ENCODE measurements at places on chromosomes 5 and 9. TPM values are rescaled to one million over a fixed set of nuclear protein-coding genes. Genes with fewer than 3 reads are reported as not detected.

The PLK2 gene
- total RNA-seq = 3.8 TPM

The CCDC69 gene
- 26.9 TPM for total RNA-seq

The MSANTD3 gene
- 21.6 TPM for total RNA-seq

The PCDHB13 gene
- total RNA-seq = not detected

The CDH18 gene
- not detected for total RNA-seq

The INSL4 gene
- total RNA-seq = not detected

- no peak overlapping the region for H3K27ac ChIP-seq
- DNase-seq = no peak
- H3K36me3 ChIP-seq = no peaks in the 10 kb centered on the region
- H3K27me3 ChIP-seq = no peaks in the 10 kb centered on the region
These were observed 1084.4 kb upstream of the WWC1 start for GRCh38 chr5:167207081-167207480.

DNA sequence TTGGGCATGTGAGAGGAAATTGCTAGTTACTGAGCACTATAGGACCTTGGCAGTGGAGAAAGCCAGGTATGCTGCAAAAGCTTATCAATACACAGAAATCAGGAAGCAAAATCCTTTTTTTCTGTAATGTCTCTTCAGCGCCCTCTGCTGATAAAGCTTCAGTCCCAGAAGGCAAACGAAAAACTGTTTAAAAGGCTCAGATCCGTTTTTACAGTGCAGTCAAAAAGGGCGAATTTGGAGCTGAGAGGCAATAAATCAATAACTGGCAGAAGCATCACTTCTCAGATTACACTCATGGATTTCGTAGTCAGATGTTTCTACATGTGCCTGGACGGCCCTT, 1.1 kb upstream of the MAN2A1 start:
- peaks cover 31% of the 10 kb centered on the region for H3K4me1 ChIP-seq
- peak; percentile 42 for DNase-seq
- H3K27me3 ChIP-seq = no peaks in the 10 kb centered on the region
- peak overlapping the region; percentile 92 for H3K27ac ChIP-seq

DNA sequence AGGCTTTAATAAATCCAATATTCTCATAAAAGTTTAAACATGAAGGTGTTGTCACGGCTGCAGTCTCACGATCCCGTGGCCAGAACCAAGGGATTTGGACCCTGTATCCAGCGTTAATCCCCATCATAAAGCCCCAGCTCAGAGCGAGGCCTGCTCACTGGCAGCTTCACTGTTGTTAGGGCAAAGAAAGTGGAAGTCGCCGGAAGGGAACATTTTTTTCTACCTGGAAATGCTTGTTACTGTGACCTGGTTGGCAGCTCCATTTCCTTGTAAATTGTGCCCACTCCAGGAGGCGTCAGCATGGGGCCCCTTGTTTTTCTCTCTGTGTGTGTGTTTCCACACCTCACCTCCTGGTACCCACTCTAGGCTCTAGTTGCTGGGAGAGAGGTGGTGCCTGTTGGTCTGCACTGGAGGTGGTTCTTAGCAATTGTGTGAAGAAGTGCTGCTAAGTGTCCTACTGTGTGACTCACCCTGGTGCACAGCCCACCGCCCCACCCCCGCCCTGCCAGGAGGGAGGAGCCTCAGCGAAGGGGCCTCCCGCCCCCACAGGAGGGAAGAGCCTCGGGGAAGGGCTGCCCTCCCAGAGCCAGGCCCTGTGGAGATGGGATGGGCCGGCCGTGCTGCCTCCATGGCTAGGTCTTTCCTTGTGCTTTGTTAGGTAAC, 105.1 kb downstream of the EHMT1 start:
- H3K4me3 ChIP-seq = no peak overlapping the region
- peak; percentile 57 for DNase-seq
- H3K36me3 ChIP-seq = peaks cover 74% of the 10 kb centered on the region
- H3K27ac ChIP-seq = peak overlapping the region; percentile 87

DNA sequence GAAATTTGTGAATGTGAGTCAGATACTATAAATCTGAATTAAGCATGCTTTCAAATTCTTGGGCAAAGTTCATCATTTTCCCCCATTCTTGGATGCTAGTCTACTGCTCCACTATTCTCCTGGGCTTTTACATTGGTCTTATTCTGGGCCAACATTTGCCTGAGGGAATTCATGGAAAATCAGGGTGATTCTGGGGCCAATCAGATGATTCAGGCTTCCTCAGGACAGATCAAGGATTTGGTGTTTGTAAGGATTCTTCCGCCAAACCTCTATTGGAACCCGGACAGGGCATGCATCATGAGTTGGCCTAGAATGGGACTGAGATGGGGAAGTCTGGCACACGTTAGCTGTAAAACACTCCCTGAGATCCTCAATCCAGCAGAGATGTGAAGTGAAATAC, 113.8 kb downstream of the MEF2C start:
- H3K27ac ChIP-seq = no peak overlapping the region
- DNase-seq = no peak
- H3K4me1 ChIP-seq = no peaks in the 10 kb centered on the region
- no peaks in the 10 kb centered on the region for H3K36me3 ChIP-seq
- H3K4me3 ChIP-seq = no peak overlapping the region

DNA sequence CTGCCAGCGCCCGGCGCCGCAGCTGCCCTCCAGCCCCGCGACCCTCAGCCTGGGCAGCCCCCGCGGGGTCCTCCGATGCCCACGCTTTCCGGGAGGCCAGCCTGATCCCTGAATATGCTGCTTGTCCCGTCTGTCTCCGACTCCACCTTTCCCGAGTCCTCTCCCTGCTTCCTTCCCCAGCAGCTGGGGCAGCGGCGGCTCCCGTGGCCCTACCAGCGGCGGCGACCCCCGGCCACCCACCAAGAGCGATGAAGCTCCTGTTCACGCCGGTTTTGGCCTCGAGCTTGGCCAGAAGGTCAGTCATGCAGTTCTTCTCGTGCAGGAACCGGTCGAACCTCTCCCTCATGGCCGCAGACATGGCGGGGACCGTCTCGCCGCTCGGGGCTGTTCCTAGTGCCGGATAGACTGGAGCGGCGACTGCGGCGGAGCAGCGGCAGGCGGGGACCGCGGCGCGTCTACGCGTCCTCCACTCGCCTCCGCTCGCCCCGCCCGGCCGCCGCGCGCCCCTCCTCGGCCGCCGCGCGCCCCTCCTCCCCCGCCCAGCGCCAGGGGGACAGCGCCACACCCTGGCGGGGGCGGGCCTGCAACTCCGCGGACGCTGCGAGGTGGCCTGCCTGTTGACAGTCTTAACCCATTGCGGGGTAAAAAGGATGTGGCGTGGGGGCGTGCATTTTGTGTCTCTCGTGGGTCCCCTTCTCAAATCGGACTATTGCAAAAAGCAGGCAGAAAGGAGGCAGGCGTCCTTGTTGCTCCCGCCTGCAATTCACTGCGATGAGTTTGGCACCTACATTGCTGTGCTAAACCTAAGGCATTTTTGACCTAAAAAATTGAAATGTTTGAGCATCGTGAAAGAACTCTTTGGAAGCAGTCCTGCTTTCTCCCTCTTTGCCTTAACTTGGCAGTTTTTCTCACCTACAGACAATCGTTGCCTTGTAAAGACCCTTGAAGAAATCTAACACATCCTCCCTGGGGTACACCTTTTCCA, at the start of gene REEP5:
TSS of gene REEP5 (minus strand) at position 395 of the 985 bp plus-strand sequence. CDS start at position 358, 37 bp downstream.
- H3K27ac ChIP-seq = peak within 1 kb of the TSS; percentile 95
- H3K4me3 ChIP-seq = peak within 1 kb of the TSS; percentile 84
- no peaks in the 10 kb centered on the region for H3K27me3 ChIP-seq
- peaks cover 55% of the 10 kb centered on the region for H3K4me1 ChIP-seq
- H3K36me3 ChIP-seq = peaks cover 29% of the 10 kb centered on the region

DNA sequence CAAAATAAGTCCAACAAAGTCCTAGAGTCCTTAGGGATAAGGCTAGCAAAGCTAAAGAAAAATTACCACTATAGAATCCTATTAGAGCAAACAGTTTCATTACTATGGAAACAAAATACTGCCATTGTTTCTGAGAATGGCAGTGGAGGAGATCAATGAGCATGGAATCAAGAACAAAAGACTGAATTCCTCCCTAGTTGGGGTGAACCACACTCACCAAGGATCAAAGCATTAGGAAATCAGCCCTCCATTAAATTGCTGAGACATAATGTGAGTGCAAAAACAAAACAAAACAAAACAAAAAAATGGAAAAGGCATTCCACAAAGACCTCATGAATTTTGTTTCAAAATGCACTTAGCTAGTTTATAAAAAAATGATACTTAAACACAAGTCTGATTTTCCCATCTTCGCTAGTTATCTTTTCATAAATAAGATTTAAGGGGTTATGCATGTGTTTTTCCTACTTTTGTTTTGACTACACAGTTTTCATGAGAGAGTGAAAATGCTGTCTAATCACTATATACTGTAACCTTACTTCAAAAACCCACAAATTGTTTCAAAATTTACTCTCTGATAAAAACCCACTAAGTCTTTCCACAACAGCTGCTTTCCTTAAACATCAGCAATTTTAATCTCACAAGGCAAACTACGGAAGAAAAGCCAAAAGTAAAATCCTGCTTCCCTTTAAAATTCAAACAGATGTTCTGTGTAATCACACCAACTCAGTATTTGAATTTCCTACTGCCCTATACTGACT, 9.7 kb downstream of the SERINC5 start:
- H3K4me1 ChIP-seq = peaks cover 62% of the 10 kb centered on the region
- no peaks in the 10 kb centered on the region for H3K27me3 ChIP-seq
- peaks cover 50% of the 10 kb centered on the region for H3K36me3 ChIP-seq
- peak overlapping the region; percentile 41 for H3K4me3 ChIP-seq
- DNase-seq = no peak

DNA sequence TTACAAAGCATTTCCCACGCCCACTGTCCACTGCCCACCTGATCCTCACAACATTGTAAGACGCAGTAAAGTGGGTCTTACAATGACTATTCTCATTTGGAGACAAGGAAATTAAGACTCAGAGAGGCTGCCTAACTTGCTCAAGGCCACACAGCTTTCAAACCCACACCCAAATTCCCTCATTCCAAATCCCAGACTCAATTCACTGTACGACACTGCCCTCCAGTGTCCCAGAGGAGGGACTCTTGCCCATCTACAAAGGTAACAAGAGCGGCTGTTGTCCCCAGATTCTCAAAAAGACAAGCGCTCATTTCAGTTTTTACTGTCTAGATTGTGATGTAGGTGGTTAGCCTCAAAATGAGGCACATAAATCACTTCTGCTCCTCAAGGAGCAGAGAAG, 184.6 kb downstream of the ACTL7B start:
- no peaks in the 10 kb centered on the region for H3K36me3 ChIP-seq
- no peak overlapping the region for H3K27ac ChIP-seq
- H3K27me3 ChIP-seq = no peaks in the 10 kb centered on the region
- no peaks in the 10 kb centered on the region for H3K4me1 ChIP-seq
- H3K4me3 ChIP-seq = no peak overlapping the region
- DNase-seq = no peak

- peaks cover 46% of the 10 kb centered on the region for H3K4me1 ChIP-seq
- DNase-seq = no peak
- H3K4me3 ChIP-seq = no peak overlapping the region
- no peaks in the 10 kb centered on the region for H3K27me3 ChIP-seq
- no peak overlapping the region for H3K27ac ChIP-seq
These were observed 4.2 kb downstream of the ZNF79 start for GRCh38 chr9:127428348-127428747.

DNA sequence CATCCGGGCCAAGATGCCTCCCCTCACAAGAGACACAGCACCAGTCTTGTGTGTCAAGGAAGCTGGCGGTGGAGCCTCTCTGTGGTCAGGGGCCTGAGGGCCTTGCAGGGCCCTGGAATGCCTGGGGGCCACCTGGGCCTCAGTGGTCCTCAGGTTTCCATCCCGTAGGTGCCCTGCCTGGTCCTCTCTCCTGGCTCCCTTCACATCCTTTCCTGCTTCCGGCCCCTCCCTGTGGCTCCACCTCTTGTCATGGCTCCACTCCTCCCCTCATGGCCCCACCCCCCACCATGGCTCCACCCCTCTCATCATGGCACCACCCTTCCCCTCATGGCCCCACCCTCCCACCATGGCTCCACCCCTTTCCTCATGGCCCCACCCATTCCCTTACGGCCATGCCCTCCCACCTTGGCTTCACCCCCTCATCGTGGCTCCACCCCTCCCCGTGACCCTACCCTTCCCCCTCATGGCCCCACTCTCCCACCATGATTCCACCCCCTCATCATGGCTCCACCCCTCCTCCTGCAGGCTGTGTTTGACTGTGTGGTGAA, 175.8 kb downstream of the CACNA1B start:
- H3K27ac ChIP-seq = no peak overlapping the region
- DNase-seq = peak; percentile 41
- peaks cover 7% of the 10 kb centered on the region for H3K27me3 ChIP-seq
- H3K4me3 ChIP-seq = no peak overlapping the region

DNA sequence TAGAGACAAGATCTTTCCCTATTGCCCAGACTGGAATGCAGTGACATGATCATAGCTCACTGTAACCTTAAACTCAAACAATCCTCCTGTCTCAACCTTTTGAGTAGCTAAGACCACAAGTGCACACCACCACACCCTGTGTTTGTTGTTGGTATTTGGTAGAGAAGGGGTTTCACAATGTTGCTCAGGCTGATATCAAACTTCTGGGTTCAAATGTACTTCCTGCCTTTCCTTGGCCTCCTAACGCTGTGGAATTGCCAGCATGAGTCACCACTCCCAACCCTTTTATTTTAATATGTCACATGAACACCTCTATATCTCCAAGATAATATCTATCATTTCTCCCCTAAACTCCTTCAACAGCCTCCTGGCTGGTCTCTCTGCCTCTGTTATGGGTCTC, 719.0 kb downstream of the PTPRD start:
- no peak overlapping the region for H3K27ac ChIP-seq
- no peaks in the 10 kb centered on the region for H3K27me3 ChIP-seq
- no peaks in the 10 kb centered on the region for H3K36me3 ChIP-seq
- DNase-seq = no peak
- H3K4me3 ChIP-seq = no peak overlapping the region

GRCh38 chr9:23728736-23729135, 97.3 kb downstream of the ELAVL2 start:
- no peaks in the 10 kb centered on the region for H3K36me3 ChIP-seq
- H3K4me3 ChIP-seq = no peak overlapping the region
- no peaks in the 10 kb centered on the region for H3K4me1 ChIP-seq
- DNase-seq = no peak
- H3K27me3 ChIP-seq = no peaks in the 10 kb centered on the region

All from activated CD4-positive, alpha-beta T cell treated with anti-CD3 and anti-CD28 coated beads for 36 hours (primary cell).